Caki2 (cell line): ENCODE measurements at places on chromosomes 3 and 15. TPM values are rescaled to one million over a fixed set of nuclear protein-coding genes. Genes with fewer than 3 reads are reported as not detected.

Gene GASK1A
- total RNA-seq, result 0.24 TPM in 1 of 2 replicates, not detected in the other

Gene DNASE1L3
- not detected in 2 replicates for total RNA-seq

Gene SLCO2A1
- total RNA-seq, result not detected in 2 replicates

Gene PAK6
- total RNA-seq, result not detected in 2 replicates

Gene MYO5C
- 0.72 and 1.6 TPM in 2 replicates for total RNA-seq

Gene LRRC15
- not detected in 2 replicates for total RNA-seq

Gene FAM81A
- total RNA-seq, result 1.9 and 4.1 TPM in 2 replicates

Gene CTXN2
- not detected in 2 replicates for total RNA-seq

- DNase-seq, result no peak
Measured at GRCh38 chr3:47083786-47084185, 80.1 kb downstream of the SETD2 start.

- no peak for DNase-seq
Measured at GRCh38 chr3:49316696-49317457, 23.0 kb downstream of the USP4 start.

DNA sequence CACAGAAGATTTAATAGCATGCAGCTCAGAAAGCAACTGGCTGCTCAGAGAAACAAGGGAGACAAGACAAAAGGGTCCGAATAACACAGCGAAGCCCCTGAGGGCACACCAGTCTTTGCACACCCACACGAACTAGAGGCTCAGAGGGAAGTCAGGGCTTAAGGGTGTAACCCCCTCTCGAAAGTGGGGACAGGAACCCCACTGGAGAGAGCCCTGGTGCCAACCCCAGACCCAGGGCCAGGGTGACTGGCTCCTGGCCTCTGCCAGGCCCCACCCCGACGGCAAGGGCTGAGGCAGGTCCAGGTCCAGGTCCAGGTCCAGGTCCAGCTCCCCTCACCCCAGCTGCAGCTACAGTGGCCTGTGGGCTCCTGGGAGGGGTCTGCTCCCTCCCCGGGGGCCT lies 10.5 kb upstream of the PRR23E start:
- DNase-seq, result no peak

GRCh38 chr3:22582266-22582665 lies 620.9 kb upstream of the UBE2E2 start:
- DNase-seq, result no peak

DNA sequence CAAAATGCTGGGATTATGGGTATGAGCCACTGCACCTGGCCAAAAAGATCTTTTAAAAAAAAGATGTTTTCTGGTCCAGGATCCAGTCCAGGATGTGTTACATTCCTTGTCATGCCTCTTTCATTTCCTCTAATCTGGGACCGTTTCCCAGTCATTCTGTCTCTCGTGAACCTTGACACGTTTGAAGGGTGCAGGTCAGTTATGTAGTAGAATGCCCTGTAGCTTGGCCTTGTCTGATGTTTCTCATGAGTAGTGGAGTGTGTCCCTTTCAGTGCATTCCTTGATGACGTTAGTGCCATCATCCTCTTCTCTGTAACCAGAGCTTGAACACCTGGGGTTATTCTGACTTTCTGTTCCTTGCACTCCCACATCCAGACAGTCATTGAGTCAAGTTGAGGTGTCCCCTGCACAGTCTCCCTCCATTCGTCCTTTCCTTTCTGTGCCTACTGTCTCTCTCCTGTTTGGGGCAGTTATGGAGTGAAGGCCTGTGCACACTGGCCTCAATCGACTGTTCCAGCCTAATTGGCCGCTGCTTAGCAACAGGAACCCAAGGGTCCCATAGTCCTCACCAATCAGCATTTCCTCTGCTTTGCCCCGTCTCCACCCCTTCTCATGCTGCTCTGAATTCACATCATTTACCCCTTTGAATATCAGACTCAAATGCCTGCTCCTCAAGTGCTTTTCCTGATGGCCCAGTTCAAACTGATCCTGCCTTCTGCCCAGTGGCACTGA lies 5.5 kb downstream of the FAM81A start:
- peak; percentile 44 for DNase-seq

GRCh38 chr3:178761024-178761423 lies 224.8 kb downstream of the KCNMB2 start:
- DNase-seq, result no peak

- no peak for DNase-seq
Measured at GRCh38 chr15:58057559-58057958, 8.0 kb downstream of the ALDH1A2 start.

GRCh38 chr3:135231737-135232136 lies 436.7 kb downstream of the EPHB1 start:
- DNase-seq, result no peak

DNA sequence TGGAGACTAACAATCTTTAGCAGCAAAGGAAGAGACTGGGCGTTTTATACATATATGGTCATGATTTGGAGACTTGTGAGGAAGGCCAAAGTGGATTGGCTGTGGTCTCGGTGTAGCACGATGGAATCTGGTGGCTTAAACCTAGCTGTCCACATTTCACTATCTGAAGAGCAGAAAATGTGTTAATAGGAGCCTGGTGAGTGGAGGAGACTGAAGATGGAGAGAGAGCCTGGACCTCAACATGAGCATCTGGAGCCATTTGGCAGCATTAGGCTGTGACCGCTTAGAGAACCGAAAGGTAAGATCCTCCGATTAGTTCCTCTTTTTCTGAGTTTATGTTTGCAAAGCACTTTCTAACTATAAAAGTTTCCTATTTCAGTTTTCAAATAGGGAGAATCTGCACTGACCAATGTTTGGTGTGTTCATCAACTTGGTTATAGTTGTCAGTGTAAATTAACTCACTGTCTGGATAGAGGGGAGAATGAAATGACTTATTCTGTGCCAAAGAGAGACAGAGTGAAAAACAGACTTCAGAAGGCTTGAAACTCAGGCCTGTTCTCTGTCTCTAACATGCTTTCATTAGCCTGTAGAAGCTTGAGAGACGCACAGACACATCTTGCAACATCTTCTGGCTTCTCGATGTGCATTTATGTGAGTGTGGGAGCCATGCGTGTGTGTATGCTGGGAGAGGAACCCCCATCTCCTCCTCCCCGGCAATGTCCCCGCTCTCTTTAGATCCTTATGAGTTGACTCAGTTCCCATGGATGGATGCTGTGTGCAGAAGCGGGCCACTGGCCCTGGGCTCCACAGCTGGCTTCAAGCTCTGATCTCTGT lies 244.7 kb upstream of the TBL1XR1 start:
- no peak for DNase-seq

DNA sequence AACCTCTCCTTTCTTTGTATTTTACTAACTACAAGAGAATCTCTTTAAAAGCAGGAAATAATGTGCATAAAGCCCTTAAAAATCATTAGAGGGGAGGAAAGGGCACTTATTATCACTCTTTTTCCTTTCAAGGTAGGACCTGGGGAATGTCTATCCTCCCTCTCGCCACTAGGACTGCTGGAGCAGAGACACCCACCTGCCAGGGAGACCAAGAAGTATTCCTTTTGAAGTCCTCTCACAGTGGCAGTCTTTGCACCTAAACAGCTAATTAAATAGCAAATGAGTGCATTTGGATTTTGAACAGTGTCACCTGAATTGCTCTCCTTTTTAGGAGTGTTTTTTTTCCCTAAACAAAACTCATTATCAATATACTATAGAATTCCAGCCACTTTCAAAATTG lies 874.1 kb downstream of the ZPLD1 start:
- DNase-seq, result no peak

DNA sequence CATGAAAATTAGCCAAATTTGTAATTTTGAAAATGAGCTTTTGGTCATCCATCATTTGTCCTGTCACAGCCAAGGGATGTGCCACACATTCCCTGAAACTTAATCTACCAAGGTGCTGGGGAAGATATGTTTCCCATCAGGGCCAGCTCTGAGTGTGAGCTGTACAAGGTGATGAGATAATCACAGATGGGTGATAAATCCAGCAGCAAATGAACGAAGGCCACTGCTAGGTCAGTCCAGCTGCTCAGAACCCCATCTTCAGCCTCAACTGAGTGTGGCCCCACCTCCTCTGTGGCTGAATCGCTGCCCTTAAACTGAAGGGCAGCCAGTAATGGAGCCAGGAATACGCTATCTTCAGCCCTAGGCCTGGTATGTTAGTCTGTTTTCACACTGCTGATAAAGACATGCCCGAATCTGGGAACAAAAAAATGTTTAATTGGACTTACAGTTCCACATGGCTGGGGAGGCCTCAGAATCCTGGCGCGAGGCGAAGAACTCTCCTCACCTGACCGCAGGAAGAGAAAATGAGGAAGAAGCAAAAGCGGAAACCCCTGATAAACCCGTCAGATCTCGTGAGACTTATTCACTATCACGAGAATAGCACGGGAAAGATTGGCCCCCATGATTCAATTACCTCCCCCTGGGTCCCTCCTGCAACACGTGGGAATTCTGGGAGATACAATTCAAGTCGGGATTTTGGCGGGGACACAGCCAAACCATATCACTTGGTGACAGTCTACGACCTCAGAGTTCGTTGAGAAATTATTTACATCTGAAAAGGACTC lies 553.0 kb downstream of the NTRK3 start:
- no peak for DNase-seq

- no peak for DNase-seq
Measured at GRCh38 chr3:194579091-194579606, 54.1 kb downstream of the TMEM44 start.

- no peak for DNase-seq
Measured at GRCh38 chr3:178203650-178204049, 332.6 kb upstream of the KCNMB2 start.

GRCh38 chr15:66564136-66565041 lies 1.4 kb downstream of the LCTL start:
- no peak for DNase-seq

DNA sequence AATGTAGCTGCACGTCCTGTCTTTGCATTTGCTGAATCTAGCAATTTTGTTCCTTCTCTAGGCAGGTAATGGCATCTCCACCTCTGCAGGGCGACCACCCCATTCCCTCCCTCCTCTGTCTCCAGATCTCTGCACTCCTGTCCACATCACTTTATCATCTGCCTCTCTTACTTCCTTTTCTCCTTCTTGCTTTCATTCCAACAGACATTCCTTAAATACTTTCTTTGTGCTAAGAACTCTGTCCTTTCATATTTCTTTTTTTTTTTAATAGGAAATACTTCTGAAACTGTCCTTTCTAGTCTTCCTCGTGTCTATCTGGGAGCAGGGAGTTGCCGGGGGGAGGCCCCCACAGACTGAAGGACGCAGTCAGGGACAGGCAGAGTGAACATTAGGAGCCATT lies 7.2 kb downstream of the ITIH3 start:
- no peak for DNase-seq

DNA sequence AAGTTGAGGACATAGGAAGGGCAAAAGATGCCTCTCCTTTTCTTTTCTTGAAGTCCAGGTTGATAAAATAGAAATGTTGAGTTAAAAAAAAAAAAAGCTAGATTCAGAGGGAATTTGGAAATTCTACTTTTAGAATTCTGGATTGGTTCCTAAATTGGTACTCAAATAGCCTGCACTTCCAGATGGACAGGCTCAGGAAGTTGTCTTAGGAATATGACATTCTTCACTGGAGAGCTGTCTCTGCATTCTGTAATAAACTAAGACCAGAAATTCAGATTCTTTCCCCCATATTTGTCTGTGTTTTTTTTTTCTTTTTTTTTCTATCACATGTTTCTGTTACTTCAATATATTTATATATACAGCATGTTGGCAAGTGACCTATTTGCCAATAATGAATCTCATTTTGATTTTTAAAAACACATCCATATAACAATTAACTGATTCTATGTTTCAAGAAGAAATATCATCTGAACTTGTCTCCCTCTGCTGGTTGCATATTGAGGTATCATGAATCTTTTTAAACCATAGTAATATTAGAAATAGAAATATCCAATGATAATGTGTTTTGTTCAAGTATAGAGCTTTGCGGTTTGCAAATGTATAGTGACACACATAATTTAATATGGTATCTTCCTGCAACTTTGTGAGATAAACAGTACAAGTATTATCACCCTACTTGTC lies 8.5 kb upstream of the LSAMP start:
- DNase-seq, result no peak

- DNase-seq, result no peak
Measured at GRCh38 chr3:190425833-190426232, 23.9 kb downstream of the TMEM207 start.

GRCh38 chr3:83460052-83460451 lies 1498.7 kb upstream of the CADM2 start:
- DNase-seq, result no peak

- no peak for DNase-seq
Measured at GRCh38 chr3:99321261-99321660, 317.1 kb upstream of the COL8A1 start.

DNA sequence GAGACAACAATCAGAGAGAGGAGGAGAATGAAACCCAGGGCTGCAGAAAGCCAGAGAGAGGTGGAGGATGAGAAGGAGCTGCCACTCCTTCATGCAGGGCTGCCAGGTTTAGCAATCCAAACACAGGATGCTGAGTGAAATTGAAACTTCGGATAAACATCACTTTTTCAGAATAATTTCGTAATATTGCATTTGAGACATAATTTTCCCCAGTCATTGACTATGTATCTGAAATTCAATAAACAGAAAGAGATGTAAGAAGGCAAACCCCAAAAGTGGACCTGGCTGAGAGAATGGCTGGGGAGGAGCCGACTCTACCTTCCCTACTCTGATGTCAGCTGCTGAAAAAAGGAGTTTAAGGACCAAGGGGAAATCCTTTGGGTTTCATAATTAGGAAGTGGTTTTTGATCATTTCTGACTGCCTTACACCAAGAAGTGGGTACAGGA lies 33.8 kb downstream of the SLC9A9 start:
- DNase-seq, result no peak
